Femur (tissue), 1 donor: ENCODE measurements at places on chromosomes 4 and X.

- no peak for DNase-seq
These were observed 1555.5 kb upstream of the IGFBP7 start for GRCh38 chr4:58665649-58666048.

DNA sequence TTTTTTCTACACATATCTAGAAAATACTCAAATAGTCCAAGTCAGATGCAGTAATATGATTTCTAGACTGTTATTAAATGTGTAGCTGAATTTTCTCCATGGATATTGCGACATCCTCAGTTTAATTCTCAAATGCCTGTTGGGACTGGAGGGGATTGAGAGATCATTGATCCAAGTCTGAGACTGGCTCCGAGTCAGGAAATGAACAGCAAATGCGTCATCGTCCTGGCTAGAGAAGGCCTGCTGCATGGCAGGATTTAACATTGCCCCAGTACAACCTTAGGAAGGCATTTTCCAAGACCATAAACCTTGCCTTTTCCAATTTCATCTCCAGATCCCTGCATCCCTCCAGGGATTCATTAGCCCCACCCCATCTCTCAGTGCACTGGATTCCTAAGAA lies 56.6 kb upstream of the SLC6A14 start:
- DNase-seq: peak; percentile 33

DNA sequence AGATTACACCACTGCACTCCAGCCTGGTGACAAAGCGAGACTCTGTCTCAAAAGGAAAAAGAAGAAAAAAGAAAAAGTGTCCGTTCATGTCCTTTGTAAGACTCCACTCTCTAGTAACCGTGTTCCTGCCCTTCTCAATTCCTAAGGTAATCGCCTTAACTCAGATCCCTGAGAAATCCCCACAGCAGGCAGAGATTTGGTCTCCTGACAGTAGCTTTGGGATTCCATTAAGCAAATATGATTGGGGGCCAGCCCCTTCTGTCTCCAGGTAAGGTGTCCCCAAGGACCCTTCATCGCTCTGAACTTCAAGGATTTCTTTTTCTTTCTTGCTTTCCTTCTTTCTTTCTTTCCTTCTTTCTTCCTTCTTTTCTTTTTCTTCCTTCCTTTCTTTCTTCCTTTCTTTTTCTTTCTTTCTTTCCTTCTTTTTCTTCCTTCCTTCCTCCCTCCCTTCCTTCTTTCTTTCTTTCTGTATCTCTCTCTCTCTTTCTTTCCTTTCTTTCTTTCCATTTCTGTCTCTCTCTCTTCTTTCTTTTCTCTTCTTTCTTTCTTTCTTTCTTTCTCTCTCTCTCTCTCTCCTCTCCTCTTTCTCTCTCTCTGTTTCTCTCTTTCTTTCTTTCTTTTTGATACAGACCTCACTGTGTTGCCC lies 2.1 kb upstream of the ASMT start:
- no peak for DNase-seq

GRCh38 chr4:174593701-174594100 lies 71.4 kb upstream of the HPGD start:
- no peak for DNase-seq

DNA sequence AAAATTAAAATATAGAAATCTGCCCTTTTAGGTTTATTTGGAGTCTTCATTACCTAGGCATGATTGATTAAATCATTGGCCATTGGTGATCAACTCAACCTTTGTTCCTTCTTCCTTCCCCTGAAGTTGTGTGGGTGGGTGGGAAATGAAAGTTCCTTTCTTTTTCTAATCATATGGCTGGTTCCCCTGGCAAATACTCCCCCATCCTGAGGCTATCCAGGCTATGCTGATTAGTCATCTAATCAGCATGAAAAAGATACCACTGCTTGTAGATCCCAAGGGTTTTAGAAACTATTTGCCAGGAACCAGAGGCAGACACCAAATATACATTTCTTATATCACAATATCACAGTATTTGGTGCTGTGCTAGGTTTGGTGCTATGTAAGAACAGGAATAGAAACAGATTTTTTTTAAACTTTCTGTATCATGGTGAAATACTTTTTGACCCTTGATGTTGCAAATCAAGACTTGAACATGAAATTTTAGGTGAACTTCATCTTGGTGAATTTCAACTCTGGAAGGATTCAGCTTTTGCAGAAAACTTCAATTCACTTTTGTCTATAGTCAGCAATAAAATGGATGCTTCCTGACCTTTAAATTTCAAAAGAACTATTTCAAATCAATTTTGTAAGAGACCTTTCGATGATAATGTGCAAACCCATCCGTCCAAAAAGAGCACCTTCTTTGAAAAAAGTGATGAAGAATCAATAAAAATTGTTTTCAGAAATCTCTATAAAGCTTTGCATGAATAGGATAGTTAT lies 71.1 kb downstream of the CCSER1 start:
- DNase-seq: no peak

- no peak for DNase-seq
These were observed 20.2 kb downstream of the NHS start for GRCh38 chrX:17395154-17395553.

DNA sequence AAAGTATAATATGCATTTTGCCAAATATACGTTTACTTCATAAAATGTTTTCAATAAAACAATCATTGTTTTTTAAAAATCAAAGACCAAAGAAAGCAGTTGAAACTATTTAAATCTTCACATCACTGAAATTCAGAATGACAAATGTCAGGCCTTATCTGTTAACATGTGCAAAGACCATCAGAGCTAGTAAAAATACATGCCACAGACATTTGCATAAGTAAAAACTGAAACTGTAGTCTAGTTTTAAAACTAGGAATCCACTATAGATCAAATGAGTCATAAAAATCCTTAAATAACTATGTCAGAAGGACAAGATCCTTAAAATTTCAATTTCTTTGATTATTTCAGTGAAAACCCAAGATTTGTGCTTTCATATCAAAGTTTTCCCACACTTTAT lies 24.8 kb downstream of the KLHL15 start:
- no peak for DNase-seq

GRCh38 chrX:101357166-101357795 lies 8.7 kb upstream of the TIMM8A start:
- DNase-seq: no peak
